ENCODE measurements at places on chromosomes 5 and 9.
A peak's percentile ranks its signal among the peaks of the same experiment; 100 is the strongest.

GRCh38 chr5:44543511-44543910 is 154.3 kb upstream of the FGF10 start:
- DNase-seq, result no peak

DNA sequence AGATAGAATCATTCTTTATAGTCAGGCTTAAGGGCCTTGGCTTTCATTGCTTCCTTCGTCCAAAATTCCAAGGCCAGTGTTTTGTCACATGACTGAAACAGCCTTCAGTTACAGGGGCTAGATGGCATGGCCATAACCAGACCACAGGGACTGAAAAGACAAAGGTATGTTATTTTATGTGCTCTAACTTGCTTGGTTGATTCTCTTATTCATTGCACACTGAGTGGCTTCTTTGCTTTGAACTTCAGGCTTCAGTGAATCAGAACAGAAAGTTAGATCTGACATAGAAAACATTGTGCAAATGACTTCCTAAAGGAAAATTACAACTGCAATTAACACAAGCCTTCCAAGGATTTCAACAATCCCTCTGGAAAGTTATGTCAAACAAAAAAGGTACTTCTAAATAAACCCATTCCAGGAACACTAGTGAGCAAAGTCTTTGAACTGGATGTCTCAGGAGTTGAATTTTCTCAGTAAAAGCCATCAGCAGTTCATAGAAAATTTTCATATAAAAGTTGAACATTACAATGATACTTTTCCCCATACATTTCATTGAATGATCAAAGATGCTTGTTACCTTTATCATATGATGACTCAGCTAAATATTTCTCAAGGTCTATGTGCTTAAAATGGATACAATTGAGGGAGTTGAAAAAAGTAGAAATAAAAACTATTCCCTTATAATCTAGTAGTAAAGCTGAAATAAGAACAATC is 355.3 kb downstream of the TMEM232 start:
- no peak for DNase-seq

GRCh38 chr9:68844631-68845612 is 139.9 kb downstream of the PIP5K1B start:
- no peak for DNase-seq

- no peak for DNase-seq
These were observed 124.8 kb downstream of the HSD17B3 start for GRCh38 chr9:96177005-96177718.

- no peak for DNase-seq
These were observed 763.6 kb downstream of the TAF11L14 start for GRCh38 chr5:18397891-18398290.

- no peak for DNase-seq
These were observed 110.3 kb upstream of the SLIT3 start for GRCh38 chr5:169410996-169411783.

GRCh38 chr5:53109056-53109442 is 508 bp downstream of the MOCS2 start:
- no peak for DNase-seq

DNA sequence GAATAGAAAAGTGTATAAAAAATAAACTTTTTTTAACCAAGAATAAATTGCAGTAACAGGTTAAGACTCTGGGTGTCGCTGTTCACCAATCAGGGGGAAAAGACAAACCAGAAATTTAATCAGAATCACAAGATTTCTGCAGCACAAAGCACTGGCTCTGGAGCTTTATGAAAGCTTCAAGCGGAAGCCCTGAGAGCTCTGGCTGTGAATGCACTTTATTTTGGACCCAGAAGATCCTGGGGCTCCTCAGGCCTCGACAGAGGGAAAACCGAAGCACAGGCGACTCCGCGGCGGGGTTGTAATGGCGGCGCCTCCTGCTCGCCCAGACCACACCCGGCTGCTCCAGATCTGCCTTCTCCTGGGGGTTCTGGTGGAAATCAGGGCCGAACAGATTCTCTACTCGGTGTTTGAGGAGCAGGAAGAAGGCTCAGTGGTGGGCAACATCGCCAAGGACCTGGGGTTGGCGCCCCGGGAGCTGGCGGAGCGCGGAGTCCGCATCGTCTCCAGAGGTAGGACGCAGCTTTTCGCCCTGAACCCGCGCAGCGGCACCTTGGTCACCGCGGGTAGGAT is at the start of gene PCDHGA4:
TSS of gene PCDHGA4 (plus strand) at position 122 of the 570 bp plus-strand sequence. CDS start at position 209, 87 bp downstream.
- no peak for DNase-seq

GRCh38 chr5:58281189-58281588 is 178.7 kb downstream of the PLK2 start:
- DNase-seq, result no peak

DNA sequence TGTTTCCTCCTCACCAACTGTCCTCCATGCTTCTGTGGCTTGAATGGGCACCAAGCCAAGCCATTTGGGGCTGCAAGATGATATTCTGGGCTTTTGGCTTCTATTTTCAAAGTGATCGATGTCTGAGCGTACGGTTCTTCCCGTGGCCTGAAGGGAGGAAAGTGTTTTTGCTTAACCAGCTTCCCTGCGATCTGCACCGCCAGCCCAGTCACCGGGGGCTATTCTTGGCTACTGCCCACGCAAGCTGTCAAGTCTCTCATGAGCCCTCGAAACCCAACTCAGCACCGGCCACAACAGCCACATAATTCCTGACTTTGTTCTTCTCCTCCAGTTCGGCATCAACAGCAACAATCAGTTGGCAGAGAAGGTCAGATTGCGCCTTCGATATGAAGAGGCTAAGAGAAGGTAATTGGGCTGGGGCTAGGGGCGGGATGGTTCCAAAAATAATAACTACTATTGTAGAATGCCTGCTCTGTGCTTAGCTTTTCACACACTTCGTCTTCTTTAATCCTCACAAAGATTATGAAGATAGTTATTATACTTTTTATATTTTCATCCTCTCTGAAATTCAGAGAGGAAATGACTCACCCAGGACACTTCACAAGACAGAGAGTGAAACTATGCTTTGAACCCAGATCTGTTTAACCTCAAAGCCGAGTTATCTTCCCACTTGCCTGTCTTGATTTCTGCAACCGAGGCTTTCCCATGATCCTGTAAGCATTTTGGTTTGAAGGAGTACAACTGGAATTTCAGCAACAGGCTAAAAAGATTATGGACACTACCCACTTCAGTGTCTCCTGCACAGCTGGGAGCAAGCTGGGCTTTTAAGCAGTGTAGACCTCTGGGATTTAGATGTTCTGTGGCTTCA is 76.4 kb upstream of the RARS1 start:
- DNase-seq, result peak; percentile 80

DNA sequence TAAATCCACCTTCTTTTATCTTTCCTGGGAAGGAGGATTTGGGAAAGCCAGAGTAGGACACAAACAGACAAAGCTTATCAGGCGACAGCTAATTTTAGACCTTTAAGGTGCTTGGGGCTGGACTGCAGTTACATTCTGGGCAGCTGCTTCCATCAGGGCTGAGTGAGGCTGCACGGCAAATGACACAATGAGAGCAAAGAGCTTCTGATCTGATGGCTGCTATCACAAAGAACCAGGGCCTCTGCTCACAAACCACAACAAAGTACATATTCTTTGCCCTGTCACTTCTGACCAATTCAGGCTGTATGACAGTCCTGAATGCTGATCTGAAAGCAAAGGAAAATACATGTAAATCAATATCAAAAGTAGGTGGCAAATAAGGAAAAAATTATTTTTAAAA is 93.1 kb downstream of the MRPS27 start:
- DNase-seq, result no peak

GRCh38 chr9:4242239-4242638 is 57.6 kb downstream of the GLIS3 start:
- no peak for DNase-seq

DNA sequence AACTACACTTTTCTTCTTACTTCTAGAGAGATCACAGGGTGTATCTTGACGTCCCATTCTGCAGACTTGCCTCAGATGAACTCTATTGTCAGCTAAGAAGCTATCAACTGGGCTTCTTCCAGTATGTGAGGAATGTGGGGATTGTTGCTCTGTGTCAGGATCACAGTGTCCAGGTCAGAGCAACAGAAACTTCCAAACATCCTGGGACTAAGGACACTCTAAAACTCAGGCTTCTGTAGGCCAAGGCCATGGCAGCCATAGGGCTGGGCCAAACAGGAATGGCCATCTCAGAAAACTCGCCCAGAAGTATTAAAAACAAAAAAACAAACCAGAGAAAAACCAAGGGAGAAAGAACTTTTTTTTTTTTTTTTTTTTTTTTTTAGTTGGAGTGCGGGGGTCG is 210.0 kb upstream of the CLINT1 start:
- no peak for DNase-seq

- DNase-seq, result no peak
These were observed 1.7 kb downstream of the ITGA1 start for GRCh38 chr5:52789378-52789777.

DNA sequence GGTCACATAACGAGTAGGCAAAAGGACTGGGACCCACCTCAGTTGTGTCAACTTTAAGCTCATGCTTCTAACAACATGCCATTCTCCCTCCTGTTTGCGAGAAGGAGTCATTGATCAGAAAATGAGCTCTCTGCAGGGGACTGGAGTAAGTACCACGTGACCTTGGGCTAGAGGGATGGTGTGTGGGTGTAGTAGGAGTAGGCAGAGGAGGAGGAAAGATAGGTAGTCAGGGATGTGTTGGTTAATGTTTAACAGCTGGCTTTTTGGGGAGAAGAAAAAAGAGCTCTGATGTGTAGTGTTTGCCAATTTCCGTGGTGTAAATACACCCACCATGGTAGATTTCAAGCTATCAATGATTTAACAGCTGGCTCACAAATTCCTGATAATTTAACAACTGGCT is 160.3 kb upstream of the TBC1D2 start:
- no peak for DNase-seq

DNA sequence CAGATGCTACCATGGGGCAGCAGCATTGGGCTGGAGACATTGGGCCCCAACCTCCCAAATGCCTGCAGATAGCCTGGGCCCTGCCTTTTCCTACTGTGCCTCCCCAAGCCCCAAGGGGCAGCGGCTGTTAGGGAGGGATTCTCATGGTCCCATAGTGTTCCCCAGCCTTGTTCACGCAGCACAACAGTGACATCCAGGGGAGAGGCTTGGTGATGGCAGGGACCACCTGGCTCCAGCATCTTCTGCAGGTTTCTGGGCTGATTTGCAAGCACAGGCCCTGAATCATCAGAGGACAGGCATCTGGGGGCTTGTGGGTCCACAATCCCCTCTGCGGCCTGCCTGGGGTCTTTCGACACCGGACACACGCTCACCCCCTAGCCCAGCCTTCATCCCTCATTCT is 354.6 kb downstream of the SLIT3 start:
- DNase-seq, result no peak

GRCh38 chr5:145787996-145788395 is 47.1 kb downstream of the PRELID2 start:
- no peak for DNase-seq

GRCh38 chr5:124157320-124157719 is 589.1 kb downstream of the ZNF608 start:
- DNase-seq, result no peak

- DNase-seq, result no peak
These were observed 1.8 kb downstream of the TMOD1 start for GRCh38 chr9:97502984-97503861.

DNA sequence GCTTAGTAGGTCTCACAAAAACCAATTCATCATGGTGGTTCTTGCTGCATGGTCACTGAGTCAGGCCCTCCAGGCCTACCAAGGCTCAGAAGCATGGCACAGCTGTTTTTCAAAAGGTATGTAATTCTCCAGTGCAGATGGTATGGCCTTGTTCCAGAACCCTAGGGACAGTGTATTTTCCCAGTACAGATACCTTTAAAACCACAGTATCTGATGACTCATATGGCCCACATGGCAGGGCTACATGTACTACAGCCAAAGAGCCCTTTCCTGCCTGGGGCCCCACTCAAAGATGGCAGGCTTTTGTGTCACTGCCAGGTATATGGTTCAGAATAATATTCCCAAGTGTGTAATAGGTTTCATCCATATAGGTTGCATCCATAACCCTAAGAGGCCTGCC is 16.5 kb downstream of the CSF2 start:
- DNase-seq, result peak; percentile 44

GRCh38 chr5:103411711-103412110 is 150.9 kb downstream of the NUDT12 start:
- DNase-seq, result no peak

DNA sequence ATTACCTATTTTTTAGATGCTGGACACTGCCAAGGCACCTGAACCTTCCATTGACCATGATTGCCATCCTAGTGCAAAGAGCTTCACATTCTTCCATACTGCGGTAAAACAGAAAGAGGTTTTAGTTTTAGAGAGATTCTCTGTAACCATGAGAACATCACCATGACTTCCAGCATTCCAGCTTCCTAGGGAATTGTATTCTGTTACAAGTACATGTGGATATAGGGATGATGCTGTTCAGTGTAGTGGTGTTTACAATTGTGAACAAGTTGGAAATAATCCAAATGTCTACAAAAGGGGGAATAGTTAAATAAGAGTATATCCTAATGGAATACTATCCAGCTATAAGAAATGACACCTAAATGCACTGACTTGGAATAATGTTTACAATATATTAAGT is 22.4 kb downstream of the NIPSNAP3B start:
- DNase-seq, result no peak

GRCh38 chr9:14511452-14511851 is 181.8 kb downstream of the ZDHHC21 start:
- DNase-seq, result peak; percentile 1

GRCh38 chr5:131206772-131207171 is 36.0 kb downstream of the LYRM7 start:
- DNase-seq, result no peak

GRCh38 chr5:56321236-56321881 is 88.2 kb upstream of the ANKRD55 start:
- DNase-seq, result no peak

- no peak for DNase-seq
These were observed 11.8 kb upstream of the MRNIP start for GRCh38 chr5:179870403-179870903.

GRCh38 chr9:137055385-137056364 is 1.8 kb upstream of the ENTPD2 start:
- DNase-seq, result no peak

DNA sequence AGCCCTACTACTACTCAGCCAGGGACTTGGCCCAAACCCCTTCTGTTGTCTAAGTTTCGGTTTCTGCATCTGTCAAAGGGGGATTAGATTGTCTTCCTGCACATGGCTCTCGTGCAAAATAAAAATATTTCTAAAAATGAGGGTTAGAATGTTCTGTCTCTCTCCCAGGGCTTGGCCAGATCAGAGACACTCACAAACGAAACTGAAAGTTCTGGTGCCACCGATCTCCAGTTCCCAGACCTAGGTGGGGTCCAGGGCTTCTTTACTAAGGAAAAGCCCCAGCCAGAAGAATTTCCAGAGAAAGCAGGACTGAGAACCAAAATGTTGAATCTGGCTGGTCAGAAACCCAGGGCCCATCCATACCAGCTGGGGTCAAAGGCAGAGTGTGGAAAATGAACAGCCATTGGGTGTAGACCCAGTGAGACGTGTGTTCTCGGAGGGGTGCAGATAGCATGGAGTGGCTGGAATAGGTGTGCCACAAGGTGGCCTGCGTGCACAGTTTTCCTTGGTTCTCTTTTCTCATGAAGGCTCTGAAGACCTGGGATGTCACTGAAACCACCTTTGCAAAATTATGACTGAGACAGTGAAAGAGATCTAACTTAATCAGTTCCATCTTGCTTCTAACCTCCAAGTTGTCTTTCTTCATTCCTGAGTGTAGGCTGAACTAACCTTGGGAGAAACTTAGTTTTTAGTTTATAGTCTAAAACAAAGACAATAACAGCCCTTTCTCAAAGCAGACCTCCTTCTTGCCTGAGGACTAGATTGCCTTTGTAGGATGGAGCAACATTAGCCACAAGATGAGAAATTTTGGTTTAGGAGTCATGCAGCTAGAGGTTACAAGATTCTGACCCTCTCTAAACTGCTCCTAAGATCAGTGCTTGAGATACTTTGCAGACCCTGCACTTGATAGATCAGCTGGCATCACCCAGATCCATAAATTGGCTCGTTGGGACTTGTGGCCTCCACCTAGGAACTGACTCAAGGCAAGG is 2.3 kb upstream of the SLC23A1 start:
- DNase-seq, result no peak

GRCh38 chr9:91586282-91586681 is 162.7 kb upstream of the NFIL3 start:
- no peak for DNase-seq
